ENCODE measurements at places on chromosomes 2 and 18.

GRCh38 chr2:74019516-74019915, 34.8 kb downstream of the TET3 start:
- DNase-seq: no peak

DNA sequence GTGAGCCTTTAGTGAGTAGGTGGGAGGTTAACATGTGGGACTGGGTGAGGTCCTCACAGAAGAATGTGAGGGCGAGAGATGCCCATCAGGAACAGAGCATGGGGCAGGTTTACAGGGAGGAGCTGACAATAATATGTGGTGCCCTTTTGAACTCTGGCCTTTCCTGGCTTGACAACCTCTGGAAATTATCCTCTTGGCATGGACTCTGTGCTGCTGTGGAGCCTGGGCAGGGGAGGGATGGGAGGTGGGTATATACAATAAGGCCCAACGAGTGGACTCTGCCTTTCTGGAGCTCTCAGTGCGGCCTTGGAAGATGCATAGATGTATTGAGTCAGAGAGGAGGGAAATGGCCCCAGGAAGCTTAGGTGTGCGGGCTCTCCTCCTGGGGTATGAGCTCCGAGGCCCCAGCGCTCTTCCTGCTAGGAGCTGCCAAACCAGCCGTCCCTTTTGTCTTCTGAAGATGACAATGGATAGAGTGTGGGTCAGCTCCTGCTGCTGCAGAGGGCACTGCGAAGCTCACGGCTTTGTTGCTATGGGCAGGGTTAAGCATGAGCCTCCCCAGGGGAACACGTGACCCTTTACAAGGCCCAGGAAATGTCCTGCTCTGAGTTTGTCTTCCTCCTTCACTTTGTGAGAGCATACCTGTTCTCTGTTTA, 8.7 kb upstream of the PSD4 start:
- no peak for DNase-seq

GRCh38 chr2:85695691-85696668, 1.8 kb downstream of the GNLY start:
- DNase-seq: no peak

DNA sequence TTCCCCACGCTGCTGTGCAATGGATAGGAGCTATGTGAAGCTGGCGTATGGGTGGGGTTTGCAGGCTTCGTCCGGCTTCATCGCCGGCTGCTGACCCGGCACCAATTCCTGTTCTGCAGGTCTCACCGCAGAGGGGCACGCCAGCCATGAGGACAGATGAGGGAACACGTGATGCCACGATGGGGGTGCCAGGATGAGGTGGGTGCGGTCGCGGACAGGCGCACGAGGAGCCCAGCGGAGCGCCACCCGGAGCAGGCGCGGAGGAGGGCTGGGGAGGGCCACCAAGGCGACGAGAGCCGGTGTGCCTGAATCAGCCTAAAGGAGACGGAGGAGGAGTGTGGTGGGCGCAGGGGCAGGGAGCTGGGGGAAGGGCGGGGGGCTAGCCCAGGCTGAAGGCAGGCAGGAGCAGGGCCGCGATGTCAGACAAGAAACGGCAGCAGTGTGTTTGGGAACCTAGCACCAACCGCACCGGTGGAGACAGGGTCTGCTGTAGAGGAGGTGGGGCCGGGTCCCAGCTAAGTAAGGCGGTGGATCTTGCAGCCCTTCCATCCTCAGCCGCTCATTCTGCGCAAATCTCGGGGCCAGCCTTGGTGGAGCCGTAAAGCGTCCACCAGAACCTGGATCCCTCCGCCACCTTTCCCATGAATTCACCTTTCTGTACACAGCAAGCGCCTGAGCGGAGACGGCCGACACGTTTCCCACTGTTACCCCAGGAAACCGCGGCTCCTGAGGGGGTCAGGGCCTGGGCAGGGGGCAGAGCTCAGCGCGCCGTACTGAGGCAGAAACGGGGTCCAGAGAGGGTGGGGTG, 17.0 kb upstream of the CD8A start:
- peak; percentile 63 for DNase-seq

DNA sequence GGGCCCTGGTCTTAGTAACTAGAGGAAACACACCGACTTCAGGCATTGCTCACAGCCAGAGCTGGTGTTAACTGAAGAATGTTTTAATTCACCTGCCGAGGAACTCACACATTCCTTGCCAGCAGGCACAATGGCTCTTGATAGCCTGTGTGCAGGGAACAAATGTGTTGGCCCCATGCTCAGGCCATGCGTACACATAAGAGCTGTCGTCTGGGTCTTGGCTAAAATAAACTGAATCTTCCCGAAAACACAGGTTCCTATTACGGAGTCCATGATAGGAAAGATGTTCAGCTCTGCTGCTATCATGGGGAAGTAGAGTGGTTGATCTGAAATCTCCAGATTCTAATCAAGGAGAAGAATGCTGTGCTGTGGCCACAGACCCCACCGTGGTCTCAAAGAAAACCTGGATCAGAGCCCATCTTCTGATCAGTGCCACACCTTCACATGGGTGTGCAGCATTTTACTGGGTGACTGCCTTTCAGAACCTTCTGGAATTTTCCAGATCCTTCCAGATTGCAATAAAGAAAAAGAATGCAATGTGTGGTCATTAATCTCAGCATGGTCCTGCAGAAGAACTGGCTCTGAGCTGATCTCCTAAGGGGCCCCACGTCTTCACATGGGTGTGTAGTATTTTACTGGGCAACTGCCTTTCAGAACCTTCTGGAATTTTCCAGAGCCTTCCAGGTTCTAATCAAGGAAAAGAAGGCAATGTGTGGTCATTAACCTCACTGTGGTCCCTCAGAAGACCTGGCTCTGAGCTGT, 17.2 kb downstream of the MBP start:
- no peak for DNase-seq
